Foreskin keratinocyte (primary cell): ENCODE measurements at places on chromosomes 2 and 18. TPM values are rescaled to one million over a fixed set of nuclear protein-coding genes. Genes with fewer than 3 reads are reported as not detected.
A peak's percentile ranks its signal among the peaks of the same experiment; 100 is the strongest.

DNA sequence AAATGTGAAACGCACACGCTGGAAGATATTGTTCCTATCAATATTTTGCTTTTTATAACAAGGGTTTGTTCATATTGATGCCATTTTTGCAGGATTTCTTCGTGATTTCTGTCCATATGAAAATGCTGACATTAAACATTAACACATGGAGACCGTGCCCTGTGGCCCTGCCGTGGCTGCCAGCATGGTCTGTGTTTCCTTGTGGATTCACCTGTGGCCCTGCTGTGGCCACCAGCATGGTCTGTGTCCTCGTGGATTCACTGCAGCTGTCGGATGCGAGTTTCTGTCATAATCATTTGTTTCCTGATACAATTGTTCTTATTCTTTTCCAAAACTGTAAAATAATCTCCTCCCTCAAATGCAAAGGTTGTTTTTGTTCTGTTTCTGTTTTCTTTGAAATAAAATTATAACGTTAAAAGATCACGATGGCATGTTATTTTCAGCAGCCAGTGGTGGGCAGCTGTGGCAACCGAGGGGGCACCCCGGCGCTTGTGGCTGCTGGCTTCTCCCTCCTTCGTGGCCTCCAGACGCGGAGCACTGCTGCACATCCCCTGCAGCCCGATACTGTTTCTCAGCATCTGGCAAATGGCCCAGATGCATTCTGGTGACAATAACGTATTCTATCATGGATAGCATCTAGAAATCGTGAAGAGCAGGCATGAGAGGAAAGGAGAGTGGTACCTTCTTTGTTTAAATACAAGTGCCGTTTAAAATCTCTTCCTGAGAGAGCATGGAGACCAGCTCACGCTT is 143.5 kb downstream of the PTGR3 start:
- no peak for DNase-seq

DNA sequence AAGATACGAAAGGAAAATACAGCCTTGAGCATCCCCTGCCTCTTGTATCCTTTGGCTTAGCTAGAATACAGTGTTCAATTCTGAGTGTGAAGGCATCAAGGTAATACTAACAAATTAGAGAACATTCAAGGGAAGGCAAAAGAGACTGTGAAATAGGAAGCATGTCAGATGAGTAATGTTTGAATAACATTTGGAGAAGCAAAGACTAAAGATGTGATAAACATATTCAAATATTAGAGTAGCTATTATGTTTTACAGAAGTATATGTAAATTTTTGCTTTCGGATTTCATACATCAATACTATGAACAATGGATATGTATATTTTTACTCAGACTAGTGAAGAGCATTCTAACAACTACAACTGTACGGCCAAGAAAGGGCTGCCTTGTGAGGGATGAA is 161.7 kb upstream of the FN1 start:
- DNase-seq = no peak

DNA sequence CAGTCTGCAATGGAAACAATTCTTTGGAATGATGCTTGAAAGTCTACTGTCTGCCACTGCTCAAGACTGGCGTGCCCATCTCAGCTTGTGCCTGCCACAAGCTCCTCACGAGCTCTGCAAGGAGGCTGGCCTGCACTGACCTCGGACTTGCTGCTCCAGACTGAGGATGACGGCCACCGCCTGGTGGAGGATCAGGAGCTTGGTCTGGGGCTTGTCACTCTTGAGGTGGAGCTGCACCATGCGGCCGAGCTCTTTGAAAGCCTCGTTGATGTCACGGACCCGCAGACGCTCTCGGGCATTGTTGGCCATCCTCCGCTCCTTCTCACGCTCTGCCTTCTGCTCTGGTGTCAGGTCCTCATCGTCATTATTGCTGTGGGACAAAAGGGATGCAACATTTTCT is 269.4 kb upstream of the CCDC68 start:
- no peak for DNase-seq

DNA sequence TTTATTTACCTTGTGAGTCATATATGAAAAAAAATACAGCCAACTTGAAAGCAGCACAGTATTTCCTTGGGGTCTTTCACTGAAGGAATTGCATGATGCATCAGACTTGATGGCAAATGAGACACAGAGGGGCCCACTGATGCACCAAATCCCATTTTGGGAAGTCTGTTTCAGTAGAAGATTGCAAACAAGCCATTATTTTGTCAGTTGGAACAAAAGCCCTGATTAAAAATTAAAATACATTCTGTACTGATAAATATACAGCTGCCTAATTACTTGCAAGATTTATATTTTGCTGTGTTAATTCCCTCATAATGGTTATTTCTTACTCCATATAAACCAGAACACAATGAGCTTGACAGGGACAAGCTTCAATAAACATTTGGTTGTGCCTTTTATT is 370.4 kb downstream of the SUCLG1 start:
- no peak for DNase-seq

- DNase-seq = no peak
Observed at GRCh38 chr2:199581935-199582360, 124.2 kb upstream of the SATB2 start.

GRCh38 chr2:1496359-1496821 is 83.1 kb downstream of the TPO start:
- no peak for DNase-seq

SOWAHC gene
- polyA plus RNA-seq = 10.1 and 11.5 TPM in 2 replicates

- no peak for DNase-seq
Observed at GRCh38 chr2:170827841-170828532, 11.3 kb downstream of the GAD1 start.

- no peak for DNase-seq
Observed at GRCh38 chr2:233424154-233424951, 70.1 kb downstream of the DGKD start.

DNA sequence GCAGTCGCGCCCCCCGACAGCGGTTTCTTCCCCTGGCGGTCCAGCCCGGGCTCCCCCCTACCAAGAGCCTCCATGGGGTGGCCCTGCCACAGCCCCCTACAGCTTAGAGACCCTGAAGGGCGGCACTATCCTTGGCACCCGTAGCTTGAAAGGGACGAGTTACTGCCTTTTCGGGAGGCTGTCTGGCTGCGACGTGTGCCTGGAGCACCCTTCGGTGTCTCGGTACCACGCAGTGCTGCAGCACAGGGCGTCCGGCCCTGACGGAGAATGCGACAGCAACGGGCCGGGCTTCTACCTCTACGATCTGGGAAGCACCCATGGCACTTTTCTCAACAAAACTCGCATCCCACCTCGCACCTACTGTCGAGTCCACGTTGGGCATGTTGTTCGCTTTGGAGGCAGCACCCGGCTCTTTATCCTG is 475 bp downstream of the SLC4A1AP start:
- no peak for DNase-seq

GRCh38 chr18:27887287-27887686 is 289.6 kb downstream of the CDH2 start:
- peak; percentile 10 for DNase-seq

GRCh38 chr2:111640480-111640879 is 243.5 kb downstream of the ANAPC1 start:
- peak; percentile 82 for DNase-seq

- DNase-seq = peak; percentile 21
Observed at GRCh38 chr2:70861777-70862625, 26.4 kb upstream of the CD207 start.

CNGA3 gene
- polyA plus RNA-seq = not detected in 2 replicates

GRCh38 chr2:228197504-228197903 is 16.0 kb upstream of the SPHKAP start:
- DNase-seq = no peak

DNA sequence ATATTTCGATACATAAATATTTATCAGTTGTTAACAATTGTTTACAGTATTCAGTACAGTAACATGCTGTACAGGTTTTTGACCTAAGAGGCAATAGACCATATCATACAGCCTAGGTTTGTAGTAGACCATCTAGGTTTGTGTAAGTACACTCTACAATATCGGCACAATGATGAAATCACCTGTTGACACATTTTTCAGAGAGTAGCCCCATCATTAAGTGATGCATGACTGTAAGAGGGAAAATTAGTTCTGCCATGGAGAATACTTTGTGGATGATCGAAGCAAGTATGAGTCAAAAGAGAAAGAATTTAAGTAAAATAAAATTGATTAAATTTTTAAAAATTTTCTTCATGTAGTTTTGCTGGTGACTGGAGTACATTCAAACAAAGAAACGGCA is 32.6 kb downstream of the VIT start:
- no peak for DNase-seq

- DNase-seq = no peak
Observed at GRCh38 chr2:50955081-50955480, 76.9 kb downstream of the NRXN1 start.

ARHGAP15 gene
- polyA plus RNA-seq = not detected in 2 replicates

DNA sequence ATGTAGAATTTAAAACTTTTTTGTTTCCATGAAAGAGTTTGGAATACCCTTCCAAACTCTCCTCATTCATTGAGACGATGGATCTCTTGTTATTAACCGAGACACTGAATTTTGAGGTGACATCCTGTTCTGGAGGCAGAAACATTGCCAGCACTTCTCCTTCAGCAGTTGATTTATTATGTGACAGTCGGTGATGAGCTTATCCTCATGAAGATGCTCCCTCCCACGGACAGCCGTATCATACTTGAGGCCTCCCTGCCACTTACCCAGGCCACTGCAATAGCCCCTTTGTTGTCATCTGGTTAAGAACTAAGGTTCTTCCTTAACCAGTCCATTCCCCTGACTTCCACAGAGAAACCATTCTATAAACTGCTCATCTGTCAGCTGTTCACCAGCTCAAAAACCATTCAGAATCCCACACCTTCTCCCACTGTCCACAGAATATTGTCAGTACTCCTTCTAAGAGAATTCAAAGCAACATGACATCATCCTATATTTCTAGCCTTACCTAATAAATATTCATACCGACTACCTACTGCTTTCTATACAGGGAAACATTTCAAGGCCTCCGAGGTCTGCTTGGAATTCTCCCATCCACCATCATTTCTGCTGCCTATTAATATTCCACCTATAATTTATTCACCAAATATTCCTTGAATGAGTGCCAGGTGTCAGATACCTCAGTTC is 139.0 kb upstream of the TRIB2 start:
- DNase-seq = no peak

NETO1 gene
- 8.4 and 9.2 TPM in 2 replicates for polyA plus RNA-seq

DNA sequence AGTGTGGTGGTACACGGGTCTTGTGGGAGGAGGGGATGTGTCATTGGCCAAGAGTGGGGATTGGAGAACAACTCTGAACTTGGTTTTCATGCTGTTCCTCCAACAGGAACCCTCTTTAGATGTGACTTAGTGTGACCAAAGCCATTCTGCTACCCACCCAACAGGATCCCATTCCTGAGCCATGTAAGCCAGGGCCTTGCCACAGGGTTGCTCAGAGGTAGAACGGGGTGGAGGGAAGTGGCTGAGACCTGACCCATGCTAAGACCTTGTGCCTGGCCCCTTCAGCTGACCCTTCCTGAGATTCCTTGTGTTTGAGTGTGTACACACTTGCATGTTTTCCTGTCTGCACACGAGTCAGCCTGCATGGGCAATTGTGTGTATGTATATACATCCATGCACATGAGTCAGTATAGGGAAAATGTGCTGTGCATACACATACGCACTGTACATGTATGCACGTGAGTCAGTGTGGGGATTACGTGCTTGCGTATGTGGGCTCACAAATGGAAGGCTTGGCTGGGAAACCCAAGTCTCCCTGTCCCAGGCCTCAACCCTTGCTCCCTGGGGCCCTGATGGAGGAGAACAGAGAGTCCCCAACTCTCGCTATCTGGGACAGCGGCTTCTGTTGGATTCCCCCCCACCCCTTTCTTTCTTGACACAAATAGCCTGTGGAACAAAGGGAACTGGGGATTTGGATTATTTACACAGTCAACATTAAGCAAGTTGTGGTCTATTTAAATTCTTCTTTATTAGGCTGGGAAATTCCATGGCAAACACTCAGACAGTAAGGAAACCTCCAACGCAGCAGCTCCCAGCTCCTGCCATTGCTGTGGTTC is 339.8 kb downstream of the DYSF start:
- DNase-seq = no peak

GRCh38 chr2:156339110-156339847 is 6.8 kb upstream of the NR4A2 start:
- no peak for DNase-seq

GRCh38 chr2:240814946-240815760 is 4.9 kb downstream of the KIF1A start:
- no peak for DNase-seq

RPRM gene
- not detected in 2 replicates for polyA plus RNA-seq

DNA sequence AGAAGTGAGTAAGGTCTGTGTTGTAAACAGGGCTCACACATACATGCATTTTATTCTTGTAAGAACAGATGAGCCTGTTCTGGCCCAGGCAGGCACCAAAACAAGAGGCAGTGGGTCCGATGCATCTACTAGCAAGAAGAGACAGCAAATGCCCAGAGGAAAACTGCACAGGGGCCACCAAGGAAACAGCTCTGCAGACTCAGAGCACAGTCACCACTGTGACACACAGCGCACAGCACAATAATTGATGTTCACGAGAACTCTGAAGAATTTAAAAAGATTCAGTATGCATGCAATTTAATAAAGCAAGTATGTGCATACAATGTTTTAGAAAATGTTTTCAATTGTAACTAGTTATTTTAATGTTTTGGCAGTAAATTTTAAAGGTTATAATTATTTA is 24.8 kb downstream of the LONRF2 start:
- no peak for DNase-seq

DNA sequence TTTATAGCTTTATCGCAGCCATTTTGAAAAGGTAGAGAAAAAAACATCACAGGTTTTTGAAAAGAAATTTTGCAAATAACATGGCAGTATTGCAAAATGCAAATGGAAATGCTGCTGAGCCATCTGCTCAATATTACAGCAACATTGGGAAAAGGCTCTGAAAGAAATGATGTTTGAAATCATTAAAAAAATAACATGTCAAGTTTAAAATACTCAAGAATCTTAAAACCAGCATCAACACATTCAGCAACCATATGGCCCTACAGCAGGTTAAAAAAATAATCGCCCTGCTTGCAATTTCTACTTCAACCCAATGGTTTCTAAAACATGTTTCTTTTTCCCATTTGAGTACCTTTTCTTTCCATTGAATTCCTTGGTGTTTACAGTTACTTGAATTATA is 289.4 kb downstream of the AFF3 start:
- DNase-seq = no peak

GRCh38 chr2:236855866-236856847 is 229.5 kb upstream of the COPS8 start:
- peak; percentile 37 for DNase-seq

GRCh38 chr2:53512071-53512826 is 255.4 kb upstream of the CHAC2 start:
- peak; percentile 72 for DNase-seq

- no peak for DNase-seq
Observed at GRCh38 chr2:214652473-214652872, 157.0 kb downstream of the BARD1 start.

CIDEA gene
- 18.5 and 21.2 TPM in 2 replicates for polyA plus RNA-seq
